ENCODE measurements at places on chromosomes 1 and 21.
A peak's percentile ranks its signal among the peaks of the same experiment; 100 is the strongest.

DNA sequence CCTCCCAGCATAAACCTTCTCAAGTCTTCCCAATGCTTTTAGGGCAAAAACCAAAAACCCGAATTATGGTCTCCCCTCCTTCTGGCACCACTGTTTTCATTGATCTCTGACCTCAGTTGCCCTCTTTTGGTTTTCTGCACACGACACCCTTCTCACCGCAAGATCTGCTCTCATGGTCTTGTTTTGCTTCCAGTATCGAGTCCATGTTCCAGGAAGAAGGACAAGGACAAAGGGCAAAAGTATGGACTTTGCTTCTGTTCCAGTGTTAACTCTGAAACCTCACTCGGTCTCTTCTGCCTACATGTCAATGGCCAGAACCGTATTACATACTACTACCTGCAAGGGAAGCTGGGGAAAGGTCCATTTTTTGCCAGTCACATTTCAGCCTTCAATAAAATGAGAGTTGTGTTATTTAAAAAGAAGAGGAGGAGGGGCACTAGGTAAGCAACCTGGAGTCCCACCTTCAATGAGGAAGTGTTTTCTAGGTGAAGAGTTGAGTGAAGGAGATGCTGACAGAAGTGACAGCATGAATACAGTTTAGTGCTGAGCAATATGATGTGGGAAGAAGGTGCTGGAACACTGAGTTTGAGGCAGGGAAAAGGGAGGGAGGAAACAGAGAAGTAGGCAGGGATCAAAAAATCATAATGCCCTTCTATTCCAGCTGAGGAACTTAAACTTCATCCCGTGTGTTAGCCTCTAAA is 183.4 kb downstream of the FGGY start:
- no peak for DNase-seq

DNA sequence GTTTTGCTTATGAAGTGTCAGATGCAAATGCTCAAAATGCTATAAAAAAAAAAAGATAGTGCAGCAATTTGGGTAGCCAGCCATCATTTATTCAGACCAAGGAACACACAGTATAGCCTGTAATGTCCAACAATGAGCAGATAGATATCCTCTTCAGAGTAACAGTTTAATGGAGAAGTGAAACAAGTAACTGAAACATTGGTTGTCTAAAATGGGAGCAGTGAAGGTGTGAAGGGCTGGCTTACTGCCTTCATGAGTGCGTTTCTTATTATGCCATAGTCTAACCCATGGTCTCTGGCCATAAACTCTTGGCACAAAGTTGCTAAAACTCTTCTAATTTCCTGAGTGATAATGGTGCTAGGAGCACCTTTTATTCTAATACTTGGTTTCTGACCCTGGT is 11.4 kb downstream of the RGS5 start:
- no peak for DNase-seq

DNA sequence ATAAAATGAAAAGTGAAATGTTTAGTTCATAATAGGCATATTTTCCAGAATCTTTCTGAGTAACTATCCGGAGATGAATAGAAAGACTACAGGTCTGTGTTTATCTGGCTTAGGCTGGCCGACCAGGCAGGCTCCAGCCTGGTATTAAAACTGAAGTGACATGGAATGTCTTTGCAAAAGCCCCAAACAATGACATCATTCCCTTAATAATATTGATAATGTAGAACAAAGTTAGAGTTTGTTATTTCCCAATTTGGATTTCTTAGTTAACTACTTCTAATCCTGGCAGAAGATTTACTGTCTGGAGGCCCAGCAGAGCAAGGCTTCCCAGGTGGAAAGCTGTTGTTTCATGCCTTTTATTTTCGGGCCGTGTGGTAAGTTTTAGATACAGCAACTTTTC is 207.7 kb downstream of the GREM2 start:
- no peak for DNase-seq

DNA sequence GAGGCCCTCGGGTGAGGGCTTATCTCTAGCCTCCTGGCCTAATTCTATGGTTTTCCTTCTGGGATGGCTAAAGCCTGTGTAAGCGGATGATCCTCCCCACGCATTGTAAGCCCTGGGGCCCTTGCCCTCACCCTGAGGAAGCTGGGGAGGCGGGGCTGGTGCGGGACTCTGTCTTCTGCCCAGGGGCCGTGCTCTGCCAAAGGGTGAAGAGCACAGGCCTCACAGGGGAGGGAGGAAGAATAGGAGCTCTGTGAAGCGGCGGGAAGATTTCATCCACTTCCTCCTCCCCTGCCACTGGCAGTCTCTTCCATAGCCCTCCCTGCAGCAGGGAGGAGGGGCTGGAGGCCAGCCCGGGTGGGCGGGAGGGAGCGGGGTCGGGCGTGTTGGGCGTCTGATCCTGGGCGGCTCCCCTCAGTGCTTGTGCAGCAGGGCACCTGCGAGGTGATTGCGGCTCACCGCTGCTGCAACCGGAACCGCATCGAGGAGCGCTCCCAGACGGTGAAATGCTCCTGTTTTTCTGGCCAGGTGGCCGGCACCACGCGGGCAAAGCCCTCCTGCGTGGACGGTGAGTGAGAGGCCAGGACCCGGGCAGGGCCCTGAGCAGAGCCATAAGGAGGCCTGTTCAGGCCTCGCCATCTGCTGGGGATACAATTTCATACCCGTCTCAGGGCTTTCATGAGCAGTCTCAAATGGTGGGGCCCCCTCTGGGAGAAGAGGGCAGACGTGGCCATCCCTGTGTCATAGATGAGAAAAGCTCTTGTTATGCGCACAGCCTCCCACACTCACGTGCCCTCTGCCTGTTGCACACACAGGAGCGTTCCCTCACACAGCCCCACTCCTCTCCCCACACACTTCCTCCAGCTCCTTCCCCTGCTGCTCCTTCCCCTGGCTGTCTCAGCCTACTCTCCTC is 7.7 kb upstream of the PPM1J start:
- DNase-seq: no peak

DNA sequence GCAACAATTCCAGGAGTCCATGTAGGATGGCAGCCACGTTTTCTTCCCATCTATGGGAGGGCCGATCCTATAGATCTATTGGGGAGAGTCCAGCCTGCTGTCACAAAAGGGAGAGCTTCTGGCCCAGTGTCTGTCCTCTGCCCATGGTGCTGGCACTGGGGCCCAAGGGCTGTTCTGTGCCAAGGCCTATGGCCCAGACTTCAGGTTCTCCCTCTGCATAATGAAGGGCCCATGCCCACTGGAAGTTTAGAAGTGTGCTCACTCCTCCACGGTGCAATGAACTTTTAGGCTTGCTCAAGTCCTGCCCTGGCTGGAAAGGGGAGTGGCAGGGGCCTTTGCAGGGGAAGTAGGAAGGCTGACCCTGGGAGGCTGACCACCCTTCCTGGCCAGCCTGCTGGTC is 44.1 kb upstream of the ATP2B4 start:
- DNase-seq: no peak

DNA sequence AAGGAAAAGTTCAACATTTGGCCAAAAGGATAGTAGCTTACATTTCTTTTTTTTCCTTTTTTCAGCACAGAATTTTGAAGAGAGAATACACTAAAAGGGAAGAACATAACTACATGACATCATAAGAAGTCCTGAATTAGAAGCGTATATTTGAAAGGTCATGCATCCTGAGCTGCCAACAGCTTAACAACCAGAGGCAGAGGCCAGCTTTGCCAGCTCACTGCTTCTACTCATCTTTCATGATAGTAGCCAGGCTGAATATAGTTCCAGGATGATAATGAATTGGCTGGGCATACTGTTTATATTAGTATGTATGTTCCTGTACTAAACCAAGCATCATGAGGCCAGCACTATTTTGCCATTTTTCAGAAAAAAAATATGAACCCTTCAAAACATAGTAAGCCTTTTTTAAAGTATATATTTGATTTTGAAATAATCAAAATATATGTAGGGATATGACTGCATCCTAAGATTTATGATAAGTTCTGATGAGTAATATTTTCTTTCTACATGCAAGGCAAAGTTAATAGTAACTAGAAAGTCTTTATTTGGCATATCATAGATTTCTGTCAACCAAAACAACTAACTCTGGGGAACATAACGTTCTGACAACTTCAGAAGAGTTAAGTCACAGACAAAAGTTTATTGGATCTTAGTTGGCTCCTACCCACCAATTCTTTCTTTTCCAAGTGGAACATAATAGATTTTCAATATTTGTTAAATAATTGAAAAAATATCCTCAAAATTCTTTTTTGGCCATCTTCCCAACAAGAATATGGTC is 123.2 kb downstream of the DPYD start:
- DNase-seq: no peak

GRCh38 chr21:44324106-44324853 is 14.9 kb downstream of the CFAP410 start:
- no peak for DNase-seq

- no peak for DNase-seq
These were observed 1.4 kb upstream of the SOD1 start for GRCh38 chr21:31658053-31658452.

DNA sequence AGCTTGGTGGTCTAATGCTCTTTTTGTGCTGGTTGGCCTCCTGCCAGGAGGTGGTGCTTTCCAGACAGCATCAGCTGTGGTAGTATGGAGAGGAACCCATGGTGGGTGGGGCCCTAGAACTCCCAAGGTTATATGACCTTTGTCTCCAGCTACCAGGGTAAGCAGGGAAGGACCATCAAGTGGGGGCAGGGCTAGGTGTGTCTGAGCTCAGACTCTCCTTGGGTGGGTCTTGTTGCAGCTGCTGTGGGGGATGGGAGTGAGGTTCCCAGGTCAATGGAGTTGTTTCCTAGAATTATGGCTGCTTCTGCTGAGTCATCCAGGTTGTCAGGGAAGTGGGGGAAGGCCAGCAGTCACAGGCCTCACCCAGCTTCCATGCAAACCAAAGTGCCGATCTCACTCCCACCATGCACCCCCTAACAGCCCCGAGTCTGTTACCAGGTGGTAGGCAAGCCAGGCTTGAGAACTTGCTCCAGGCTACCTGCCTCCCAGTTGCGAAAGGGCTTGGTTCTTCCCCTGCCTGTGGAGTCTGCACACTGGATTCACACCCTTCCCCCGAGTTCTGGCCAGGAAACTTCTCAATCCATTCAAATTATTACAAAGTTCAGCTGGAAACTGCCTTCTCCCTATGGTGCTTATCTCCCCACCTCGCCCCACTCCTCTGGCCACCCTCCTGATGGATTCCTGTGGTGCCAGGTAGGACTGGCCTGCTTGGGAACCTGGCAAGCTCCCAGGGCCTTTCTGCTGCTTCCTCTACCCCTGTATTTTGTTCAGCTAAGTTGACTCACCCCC is 37.8 kb downstream of the DRAM2 start:
- no peak for DNase-seq

- DNase-seq: no peak
These were observed 6.3 kb downstream of the INTS11 start for GRCh38 chr1:1318131-1318652.

- DNase-seq: no peak
These were observed 410.6 kb upstream of the NR5A2 start for GRCh38 chr1:199616947-199617346.

- DNase-seq: no peak
These were observed 16.1 kb upstream of the FMOD start for GRCh38 chr1:203367057-203367456.

DNA sequence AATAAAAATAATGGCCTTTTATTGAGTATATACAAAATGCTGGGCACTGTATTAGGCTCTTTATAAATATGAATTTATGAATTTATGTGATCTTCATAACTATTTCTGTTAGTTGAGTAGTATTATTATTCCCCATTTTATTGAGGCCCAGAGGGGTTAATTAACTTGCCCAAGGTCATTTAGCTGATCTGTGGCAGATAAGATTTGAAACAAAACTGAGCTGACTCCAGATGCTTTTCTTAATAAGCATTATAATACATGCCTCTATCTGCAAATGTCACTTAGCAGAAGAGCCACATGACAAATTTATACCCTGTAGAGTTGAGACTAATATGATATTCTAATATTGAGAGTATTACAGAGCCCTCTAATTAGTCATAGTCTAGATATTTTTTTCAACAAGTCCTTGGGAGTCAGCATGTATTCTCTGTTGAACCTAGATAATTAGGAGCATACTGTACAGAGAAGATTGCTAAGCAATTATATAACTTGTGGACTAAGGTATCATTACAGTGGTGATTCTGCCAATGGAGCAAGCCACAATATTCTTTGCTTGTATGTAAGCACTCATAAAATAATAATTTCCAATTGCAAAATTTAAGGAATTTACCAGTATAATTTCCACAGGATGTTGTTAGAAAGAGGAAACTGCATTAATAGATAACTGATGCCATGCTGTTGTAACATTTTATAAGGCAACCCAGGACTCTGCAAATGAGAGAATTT is 112.0 kb downstream of the LRRC40 start:
- no peak for DNase-seq

DNA sequence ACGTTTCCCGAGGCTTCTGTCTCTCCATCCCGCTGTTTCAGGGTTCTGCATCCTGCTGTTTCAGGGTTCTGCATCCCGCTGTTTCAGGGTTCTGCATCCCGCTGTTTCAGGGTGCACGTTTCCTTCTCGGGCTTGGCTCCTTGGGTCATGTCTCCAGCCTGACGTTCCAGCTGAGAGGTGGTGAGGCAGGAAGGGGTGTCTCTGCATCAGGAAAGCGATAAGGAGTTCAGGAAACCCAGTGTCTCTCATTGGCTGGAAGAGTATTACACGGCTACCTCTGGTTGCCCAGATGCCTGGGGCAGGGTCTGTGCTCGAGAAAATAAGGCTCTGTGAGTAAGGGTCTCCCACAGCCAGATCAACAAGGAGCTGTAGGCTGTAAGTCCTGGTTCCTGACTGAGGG is 21.1 kb downstream of the ADARB1 start:
- DNase-seq: no peak

DNA sequence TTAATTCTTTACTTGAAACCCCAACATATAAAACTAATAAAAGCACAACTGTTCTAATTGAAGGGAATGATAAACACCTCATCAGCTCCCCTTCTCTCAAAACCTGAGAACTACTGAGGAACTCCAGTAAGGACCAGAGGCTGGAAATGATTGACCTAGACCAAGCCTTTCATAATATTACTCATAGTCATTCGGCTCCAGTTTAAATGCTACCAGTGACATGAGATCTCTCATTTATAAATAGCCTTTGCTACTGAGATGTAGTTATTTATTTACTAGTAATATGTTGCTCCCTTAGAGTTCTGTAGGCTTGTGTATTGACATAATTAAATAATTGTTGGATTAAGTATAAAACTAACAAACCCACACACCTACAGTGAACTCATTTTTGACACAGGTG is 209.8 kb upstream of the PRMT6 start:
- DNase-seq: no peak

DNA sequence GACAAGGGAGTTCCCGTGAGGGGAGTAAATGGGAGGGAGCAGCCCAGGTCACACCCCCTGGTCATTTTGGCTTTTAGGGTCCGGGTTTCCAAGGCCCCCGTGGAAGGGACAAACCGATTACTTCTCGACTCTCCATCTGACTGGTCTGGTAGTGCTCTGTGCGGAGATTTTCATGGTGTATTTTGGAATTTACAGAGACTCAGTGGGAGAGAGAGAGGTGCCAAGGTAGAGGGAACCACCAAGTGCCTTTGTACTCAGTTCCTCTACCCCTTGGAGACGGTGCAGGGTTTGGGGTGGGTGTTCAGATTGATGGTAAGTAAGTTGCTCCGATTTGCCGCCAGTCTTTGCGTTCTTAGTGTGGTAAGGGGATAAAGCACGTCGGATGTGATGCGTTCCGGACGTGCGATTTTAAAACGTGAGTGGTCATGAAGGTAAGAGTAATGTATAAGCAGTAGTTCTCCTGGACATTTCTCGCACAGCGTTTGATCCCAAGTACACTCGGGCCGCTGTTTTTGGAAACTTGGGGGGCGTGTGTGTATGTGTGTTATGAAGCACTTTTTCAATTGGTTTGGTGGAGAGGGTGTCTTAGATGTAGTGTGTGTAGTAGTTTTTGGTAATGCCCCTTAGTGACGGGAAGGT is 682 bp downstream of the SUCO start:
- DNase-seq: peak; percentile 33

GRCh38 chr1:171468120-171468750 is 17.1 kb upstream of the PRRC2C start:
- no peak for DNase-seq
